H9 (cell line): ENCODE measurements at places on chromosomes 6 and 20. TPM values are rescaled to one million over a fixed set of nuclear protein-coding genes. Genes with fewer than 3 reads are reported as not detected.

PPP1R16B gene
- 8.2 TPM in 2 replicates for total RNA-seq

LAMA2 gene
- 3.7 and 4.2 TPM in 2 replicates for total RNA-seq

DNA sequence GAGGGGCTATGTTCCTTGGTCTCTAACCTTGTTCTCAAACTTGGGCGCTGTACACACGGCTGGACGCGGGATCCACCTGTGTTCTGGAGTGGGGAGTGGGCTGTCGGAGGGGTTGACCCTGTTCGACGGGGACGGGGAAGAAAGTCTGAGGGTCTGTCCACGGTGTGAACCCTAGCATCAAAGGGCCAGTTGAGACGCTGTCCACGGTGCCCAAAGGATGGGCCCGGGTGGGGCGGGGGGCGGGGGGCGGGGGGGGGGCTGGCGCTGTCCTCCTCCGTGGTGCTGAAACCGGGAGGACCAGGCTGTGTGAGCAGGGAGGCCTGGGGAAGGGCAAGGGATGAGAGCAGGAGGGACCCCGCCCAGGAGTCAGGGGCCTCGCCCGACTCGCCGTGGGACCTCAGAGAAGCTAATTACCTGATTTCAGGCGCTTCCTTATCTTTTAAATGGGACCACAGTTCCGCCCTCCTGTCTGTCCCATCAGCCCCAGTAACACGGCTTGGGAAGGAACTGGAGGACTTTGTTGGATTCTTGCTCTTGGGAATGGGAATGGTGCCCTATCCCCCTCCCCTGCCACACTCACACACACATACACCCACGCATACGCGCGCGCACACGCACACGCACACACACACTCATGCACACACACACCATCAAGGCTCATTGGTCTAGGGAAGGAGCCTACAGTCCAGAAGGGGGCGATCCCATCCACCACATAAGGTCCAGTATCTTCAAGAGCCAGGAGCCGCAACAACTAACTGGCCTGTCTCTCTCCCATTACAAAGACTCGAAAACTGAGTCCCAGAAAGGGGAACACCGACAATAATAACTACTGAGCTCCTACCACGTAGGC lies 1.0 kb upstream of the VSTM2L start:
- peak; percentile 71 for DNase-seq

- DNase-seq: no peak
Observed at GRCh38 chr20:46139908-46140482, 21.9 kb downstream of the CD40 start.

DNA sequence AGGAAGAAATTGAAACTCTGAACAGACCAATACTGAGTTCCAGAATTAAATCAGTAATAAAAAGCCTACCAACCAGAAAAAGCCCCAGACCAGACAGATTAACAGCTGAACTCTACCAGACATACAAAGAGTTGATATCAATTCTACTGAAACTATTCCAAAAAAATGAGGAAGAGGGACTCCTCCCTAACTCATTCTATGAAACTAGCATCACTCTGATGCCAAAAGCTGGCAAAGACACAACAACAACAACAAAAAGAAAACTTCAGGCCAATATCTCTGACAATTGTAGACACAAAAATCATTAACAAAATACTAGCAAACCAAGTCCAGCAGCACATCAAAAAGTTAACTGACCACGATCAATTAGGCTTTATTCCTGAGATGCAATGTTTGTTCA lies 246.0 kb upstream of the RUNX2 start:
- no peak for DNase-seq
